ENCODE measurements at places on chromosomes 3 and 15.

- no peak for DNase-seq
These were observed 360.5 kb downstream of the RSL24D1 start for GRCh38 chr15:54836052-54836795.

- no peak for DNase-seq
These were observed 355.6 kb upstream of the THRB start for GRCh38 chr3:24850245-24850644.

- DNase-seq: peak; percentile 98
These were observed 20.7 kb upstream of the FEM1B start for GRCh38 chr15:68256675-68257450.

DNA sequence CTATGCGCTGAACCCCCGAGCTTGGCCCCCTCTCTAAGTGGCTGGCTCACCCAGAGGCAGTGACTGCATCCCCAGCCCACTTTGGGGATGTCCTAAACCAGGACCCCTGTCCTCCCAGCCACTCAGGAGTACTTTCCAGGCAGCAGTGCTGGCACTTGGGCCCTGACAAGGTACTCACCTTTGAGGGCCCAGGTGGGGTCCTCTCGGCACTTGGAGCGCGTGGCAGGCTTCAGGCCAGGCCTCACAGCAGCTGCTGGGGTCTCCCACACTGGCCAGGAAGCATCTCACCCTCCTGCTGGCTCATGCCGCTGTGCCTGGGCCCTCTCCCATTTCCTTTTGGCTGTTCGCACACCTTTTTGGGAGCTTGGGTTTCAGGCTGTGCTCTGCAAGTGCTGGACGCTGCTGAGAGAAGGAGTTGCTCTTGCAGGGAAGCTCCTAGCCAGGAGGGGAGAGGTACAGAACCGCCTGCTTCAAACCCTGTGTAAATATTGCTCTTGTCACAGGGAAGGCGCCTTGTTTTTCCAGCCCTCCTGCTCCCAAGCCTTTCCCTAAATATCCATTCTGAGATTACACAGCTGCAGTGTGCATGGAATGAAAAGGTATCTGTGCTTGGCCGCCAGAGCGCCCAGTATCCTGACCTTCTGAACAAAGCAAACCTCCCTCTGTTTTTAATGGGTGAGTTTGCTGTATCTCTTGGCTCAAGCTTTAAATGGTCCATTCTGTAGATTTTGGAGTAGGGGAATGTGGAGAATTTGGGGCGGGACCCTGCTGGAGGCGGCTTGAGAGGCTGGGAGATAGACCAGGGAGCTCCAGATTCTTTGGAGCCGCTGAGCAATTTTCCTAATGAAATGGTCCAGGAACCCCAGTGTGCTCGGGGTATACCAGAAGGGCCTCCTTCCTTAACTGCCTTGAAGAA lies 45.6 kb downstream of the DNASE1L3 start:
- peak; percentile 74 for DNase-seq

DNA sequence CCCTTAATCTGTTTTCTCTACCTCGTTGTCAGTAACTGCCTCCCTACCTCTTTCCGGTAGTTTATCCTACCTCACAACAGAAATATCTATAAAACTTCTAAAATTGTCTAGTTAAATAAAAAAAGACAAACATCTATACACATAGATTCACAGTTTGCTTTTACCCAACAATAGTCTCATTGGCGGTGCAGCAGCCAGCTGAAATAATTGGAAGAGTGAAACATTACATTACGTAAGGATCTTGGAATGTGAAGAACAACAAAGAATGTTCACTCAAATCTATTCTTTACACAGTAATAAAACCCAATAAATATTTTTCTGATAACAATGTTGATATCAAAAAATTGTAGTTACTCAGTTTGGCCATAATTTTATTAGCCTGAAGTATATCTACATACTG lies 115.5 kb upstream of the ARPP21 start:
- DNase-seq: no peak

DNA sequence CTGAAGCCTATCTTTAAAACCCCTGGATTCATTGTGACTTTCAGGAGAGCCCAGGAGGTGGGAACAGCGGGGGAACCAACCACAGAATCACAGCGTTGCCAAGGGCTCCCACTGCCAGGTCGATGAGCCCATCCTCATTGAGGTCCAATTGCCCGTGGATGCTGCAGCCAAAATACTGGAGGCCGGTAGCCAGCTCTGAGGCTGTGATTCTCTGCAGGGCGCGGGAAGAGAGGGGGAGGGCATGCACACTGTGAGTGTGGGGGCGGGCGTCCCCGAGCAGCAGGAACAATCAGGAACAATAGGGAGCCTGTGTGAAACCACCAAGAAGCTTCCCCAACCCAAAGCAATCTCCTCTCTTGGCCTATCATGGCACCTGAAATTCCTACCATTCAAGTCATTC lies 53.4 kb downstream of the FEM1B start:
- peak; percentile 76 for DNase-seq

GRCh38 chr3:107153981-107154380 lies 223.3 kb upstream of the CCDC54 start:
- no peak for DNase-seq

- DNase-seq: no peak
These were observed 23.8 kb downstream of the RAB11A start for GRCh38 chr15:65893060-65893459.

DNA sequence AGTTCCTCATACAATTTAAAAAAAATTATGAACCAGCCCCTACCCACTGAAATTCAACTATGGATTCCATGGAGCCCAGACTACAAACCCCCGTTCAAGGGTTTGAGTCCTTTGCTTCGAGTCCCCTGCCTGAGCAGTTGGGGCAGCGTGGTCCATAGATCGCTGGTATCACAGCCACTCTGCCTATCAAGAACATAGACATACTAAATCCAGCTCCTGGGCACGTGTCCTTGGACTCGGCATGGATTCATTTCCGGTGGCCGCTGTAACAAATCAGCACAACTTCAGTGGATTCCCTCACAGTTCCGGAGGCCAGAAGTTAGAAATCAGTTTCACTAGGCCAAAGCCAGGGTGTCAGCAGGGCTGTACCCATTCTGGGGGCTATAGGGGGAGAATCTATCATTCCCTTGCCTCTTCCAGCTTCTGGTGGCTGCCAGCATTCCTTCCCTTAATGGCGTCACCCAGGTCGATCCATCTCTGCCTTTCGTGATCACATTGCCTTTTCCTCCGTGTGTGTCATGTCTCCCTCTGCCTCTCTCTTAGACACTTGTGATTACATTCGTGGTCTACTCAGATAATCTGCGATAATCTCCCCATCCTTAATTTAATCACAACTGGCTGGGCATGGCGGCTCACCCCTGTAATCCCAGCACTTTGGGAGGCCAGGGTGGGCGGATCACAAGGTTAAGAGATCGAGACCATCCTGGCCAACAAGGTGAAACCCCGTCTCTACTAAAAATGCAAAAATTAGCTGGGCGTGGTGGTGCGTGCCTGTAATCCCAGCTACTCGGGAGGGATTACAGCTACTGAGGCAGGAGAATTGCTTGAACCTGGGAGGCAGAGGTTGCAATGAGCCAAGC lies 4.6 kb upstream of the TMEM44 start:
- no peak for DNase-seq

- DNase-seq: no peak
These were observed 115.5 kb downstream of the SLC25A26 start for GRCh38 chr3:66336333-66336766.

GRCh38 chr15:44861917-44862316 lies 94.6 kb upstream of the TERB2 start:
- DNase-seq: no peak

DNA sequence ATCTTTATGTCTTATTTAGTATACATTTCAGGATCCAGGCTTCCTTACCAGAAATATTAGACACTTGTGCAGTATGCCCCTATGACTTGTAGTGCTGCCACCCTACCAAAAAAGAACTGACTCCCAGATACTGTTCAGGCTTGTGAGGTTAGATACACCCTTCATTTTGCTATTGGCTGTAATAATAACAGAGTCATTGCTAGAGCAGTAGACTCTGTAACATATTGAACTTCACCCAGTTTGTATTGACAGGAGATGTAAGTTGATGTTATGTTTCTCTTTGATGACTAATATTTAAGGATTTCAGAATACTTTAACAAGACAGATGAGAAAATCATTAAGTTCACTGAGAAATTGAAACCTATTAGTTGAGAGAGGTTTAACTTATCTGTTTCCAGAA lies 32.9 kb downstream of the RNF111 start:
- DNase-seq: no peak

GRCh38 chr15:58401276-58401675 lies 30.5 kb upstream of the LIPC start:
- DNase-seq: no peak

DNA sequence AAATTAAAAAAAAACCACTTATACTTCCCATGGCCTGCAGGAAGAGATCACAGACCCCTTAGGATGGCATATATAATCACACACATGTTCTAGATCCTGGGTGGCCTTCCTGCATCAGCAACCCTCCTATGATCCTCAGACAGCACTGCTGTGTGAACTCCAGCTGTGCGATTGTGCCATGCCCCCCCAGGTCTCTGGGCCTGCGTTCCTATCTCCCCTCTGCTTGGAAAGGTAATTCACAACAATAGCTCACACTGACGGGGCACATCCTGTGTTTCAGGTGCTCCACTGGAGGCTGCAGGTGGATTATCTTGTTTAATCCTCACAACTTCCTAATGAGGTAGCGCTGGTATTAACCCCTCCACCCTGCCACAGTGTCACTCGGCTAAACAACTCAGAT lies 71.2 kb upstream of the GLCE start:
- peak; percentile 83 for DNase-seq

DNA sequence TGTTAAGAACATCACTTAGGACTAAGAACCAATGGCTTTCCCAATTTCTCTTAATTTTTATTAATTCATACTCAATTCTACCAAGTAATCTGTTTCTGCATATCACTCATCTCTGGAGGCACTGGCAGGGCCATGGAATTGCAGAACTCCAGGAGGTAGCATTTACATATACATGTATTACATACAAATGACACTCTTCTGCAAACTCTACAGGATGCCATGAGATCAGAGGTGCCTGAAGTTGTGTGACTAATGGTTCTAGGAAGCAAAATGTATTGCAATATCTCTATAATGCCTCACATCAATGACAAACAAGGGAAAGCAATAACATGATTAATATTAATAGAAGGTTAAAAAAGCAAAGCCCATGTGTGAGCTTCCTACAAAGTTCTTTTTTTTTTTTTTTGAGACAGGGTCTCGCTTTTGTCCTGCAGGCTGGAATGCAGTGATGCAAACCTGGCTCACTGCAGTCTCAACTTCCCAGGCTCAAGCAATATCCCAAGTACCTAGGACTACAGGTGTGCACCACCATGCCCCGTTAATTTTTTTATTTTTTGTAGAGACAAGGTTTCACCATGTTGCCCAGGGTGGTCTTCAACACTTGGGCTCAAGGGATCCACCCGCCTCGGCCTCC lies 33.0 kb downstream of the DENND6A start:
- peak; percentile 48 for DNase-seq

DNA sequence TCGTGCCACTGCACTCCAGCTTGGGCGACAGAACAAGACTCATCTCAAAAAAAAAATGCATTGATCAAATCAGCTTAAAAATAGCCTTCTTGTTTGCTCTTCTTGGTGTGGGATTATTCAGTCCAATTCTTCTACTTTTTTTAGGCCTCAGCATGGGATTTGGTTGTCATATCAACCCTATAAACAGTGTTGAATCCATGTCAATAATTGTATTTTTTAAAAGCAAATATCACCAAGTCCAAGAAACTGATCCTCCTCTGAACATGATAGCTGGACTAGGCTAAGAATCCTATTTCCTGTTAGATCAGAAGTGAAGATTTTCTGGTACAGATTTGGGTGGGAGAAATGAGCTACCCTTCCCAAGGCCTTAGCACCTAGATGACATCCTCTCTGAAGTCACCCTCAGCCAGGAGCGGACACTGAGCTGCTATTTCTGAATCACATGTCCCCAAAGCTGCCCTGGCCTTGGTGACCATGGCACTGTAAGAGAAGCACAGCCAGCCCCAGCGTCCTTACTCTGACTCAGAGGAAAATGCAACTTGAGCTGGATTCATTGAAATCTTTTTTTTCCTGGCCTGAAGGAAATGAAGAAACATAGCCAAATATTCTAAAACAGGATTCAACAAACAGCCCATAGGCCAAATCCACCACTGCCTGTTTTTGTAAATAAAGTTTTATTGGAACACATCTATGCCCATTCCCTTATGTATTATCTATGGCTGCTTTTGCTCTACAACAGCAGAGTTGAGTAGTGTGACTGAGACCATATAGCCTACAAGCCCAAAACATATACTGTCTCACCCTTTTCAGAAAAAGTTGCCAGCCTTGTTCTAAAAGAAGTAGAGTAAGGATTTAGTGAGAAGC lies 215.9 kb upstream of the CTDSPL start:
- DNase-seq: no peak

DNA sequence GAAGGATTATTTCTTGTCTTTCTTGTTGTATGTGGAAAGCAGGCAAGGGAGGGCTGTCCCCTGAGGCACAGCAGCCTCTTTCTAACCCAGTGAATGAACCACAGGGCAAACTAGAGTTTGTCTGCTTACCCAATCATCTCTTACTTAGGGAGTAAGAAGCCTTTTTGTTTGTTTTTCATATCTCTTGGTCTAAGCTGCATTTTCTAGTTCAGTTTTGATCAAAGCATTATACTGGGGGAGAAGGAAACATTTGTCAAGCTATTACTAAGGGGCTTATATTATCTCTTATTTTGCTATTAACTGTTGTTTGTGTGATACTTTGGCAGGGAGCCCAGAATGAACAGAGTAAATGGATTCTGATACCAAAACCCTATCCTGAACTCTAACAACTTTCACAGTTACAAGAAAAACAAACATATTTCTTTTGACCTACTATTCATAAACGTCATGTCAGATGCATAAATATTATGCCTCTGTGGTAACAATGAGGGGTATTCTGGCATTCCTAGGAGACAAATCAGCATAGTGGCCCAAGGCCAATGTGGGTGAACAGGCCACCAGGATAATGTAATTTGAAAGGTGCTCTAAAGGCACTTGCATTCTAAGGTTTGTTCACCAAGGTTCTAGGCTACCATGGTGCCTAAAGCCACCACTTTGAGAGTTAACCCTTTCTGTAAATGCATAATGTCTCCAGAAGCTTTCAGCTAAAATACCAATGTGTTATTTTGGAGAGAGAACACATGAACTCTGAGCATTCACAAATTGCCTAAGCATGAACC lies 271.6 kb upstream of the ZPLD1 start:
- DNase-seq: no peak

- peak; percentile 67 for DNase-seq
These were observed 18.6 kb downstream of the SERP1 start for GRCh38 chr3:150527464-150528255.

DNA sequence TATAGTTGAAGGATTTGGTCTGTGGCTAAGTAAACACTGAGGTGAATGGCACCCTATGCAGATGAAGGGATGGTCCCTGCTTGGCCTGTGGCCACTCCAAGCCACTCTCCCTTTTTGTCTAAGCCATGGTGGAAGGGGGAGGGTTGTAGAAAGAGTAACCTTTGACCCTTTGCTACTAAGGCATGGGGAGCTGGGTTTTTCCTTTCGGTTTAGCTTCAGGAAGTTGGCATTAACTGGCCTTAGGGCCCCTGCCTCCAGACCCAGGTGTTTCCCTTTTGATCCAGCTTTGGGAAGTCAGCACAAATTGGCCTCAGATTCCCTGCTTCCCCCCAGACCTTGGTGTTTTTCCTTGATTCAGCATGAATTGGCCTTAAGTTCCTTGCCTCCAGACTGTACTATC lies 49.5 kb downstream of the EFCAB12 start:
- no peak for DNase-seq

- no peak for DNase-seq
These were observed 584.2 kb upstream of the DPPA4 start for GRCh38 chr3:109921509-109921908.

- DNase-seq: no peak
These were observed 124.1 kb upstream of the CHRM5 start for GRCh38 chr15:33844186-33844585.

- no peak for DNase-seq
These were observed 24.2 kb downstream of the DENND4A start for GRCh38 chr15:65767895-65768294.

Measured in endodermal cell (in vitro differentiated cells).